ENCODE measurements at places on chromosomes 5 and 9.

DNA sequence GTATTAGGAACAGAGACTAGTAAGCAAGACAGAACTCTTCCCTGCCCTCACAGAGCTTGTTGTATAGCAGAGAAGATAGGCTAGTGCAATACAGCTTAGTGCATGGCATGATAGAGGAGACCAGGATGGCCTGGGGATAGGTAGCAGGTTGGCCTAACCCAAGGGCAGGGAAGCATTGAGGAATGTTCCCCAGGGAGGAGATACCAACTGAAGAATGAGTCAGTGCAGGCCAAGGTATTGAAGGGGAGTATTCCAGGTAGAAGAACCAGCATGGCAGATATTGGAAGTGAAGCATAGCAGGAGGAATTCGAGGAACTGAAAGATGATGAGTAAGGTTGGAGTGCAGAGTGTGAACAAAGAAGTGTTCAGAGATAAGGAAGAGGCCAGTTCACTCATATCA, 138.6 kb upstream of the DHFR start:
- DNase-seq, result no peak

- DNase-seq, result no peak
Measured at GRCh38 chr5:157578079-157578780, 2.7 kb upstream of the ADAM19 start.

- no peak for DNase-seq
Measured at GRCh38 chr9:78035383-78035993, 3.9 kb upstream of the GNAQ start.

DNA sequence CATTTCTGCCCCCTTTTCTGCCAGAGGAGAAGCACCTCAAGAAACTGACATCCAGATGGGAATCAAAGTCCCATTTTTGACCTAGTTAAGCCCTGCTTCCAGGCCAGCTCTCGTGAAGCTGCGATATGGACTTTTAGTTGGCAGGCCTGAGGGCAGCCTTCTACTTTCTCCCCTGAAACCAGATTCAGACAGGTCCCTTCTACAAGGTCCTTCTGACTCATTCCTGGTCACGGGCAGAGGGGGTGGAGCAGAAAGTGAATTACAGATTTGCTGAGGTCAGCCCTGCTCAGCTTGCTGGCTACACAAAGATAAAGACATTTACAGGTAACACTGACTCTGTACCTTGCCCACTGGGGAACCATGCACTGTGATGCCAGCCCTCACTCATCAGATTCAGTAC, 52.8 kb upstream of the TUT7 start:
- DNase-seq, result no peak

- peak; percentile 42 for DNase-seq
Measured at GRCh38 chr9:86947146-86948073, at the start of gene GAS1. GAS1 (minus strand) TSS chr9:86947506; CDS start chr9:86946779, 727 bp downstream.

DNA sequence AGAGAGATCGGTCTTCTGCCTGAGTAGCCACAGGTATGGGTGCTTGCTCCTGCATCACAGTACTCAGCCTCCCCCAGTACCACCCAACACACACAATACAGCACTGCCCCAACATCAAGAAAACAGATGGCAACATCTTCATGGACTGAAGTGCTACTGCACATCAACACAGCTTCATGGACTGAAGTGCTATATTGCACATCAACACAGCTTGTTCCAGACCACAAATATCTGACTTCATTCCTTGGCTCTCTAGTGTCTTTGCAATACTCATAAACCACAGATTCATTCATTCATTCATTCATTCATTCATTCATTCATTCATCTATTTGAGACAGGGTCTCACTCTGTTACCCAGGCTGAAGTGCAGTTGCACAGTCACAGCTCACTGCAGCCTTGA, 31.1 kb upstream of the PCA3 start:
- no peak for DNase-seq

DNA sequence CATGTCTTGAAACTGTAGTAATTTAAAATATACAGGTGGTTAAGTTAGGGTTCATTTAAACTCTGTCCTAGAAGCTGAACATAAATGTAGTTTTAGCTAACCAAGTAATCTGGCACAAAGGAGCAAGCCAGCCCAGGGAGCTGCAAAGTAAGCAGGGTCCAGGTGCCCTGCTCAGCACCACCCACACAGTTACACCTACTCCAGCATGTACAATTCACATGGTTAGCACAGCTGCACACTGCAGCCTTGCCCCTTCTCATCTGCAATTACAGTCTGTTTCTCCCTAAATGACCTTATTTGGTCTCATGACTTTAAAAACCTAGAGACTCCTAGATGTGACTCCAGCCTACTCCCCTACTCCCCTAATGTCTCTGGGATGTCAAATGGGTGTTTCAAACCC, 128.4 kb downstream of the EPB41L4A start:
- DNase-seq, result no peak

DNA sequence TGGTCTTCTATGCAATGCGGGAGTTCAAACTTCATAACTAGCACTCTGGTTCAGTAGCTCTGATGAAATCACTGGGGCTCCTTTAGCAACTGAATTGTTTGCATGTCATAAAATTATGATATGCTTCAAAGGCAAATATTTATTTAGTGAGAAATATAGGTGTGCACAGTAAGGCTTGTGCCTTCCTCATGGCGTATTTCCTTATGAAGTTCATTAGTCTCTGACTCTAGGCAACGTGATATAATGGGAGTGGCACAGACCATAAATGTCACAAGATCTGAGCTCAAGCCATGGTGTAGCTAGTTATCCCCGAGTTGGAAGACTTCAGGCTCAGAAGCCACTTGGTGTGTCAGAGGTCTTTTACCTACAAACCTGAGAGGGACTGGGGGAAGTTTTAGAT, 35.5 kb downstream of the PIP5K1B start:
- DNase-seq, result no peak

DNA sequence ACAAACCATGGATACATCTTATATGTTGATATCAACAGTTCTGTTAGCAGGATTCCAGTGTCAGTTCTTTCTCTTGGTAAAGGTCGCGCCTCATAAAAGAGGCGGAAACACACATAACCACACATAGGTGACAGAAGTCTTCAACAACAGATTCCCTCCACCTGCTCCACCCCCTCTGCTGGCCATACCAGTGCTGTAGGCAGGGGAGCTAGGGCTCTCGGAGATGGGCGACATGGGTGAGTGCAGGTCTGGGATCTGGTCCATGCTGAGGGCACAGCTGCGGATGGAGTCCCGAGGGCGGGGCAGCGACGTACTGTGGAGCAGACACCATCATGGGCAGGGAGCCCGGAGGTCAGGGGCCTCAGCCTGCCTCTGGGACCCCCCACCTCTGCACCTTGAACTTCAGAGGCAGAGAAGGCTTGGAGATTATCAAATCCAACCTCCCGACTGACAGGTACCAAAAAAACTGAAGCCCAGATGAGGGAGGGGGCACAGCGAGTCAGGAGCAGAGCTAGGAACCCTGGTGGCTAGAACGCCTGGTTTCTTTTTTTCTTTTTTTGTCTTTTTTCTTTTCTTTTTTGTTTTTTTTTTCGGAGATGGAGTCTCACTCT, 12.0 kb upstream of the TOR2A start:
- DNase-seq, result no peak

- no peak for DNase-seq
Measured at GRCh38 chr9:134492721-134493460, 148.7 kb upstream of the COL5A1 start.

GRCh38 chr9:129463477-129463876, 157.4 kb downstream of the C9orf50 start:
- no peak for DNase-seq

GRCh38 chr9:13718086-13718485, 438.6 kb upstream of the MPDZ start:
- no peak for DNase-seq
